SHP77 treated with DMSO at 0.1 percent for 48 hours (cell line): ENCODE measurements at places on chromosomes 3 and 15.

DNA sequence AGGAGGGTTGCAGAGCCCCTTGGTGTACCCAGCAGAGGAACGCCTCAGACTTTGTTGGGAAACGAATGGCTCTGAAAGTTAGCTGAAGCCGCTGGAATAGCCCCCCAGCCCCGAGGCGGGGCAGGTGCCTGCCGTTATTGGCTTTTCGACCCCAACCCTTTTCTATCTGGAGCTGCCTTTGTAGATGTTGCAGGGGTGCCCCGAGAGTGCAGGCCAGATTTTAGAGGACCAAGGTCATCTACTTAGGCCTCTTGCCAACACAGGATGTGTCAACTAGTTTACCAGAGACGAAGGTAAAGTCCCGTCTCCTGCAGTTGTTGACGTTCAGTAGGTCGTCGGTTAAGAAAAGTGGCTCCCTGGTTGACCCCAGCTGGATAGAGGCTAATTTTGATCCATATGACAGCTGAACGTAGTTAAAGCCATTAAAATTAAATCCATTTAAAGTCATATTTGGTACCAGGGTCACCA, 579 bp upstream of the UBE3A start:
- no peak for DNase-seq

- no peak for DNase-seq
Observed at GRCh38 chr3:141093971-141094684, 43.0 kb downstream of the SPSB4 start.

- DNase-seq: no peak
Observed at GRCh38 chr3:36546226-36546625, 165.9 kb downstream of the STAC start.

- no peak for DNase-seq
Observed at GRCh38 chr3:114550165-114550564, 256.3 kb downstream of the TIGIT start.

DNA sequence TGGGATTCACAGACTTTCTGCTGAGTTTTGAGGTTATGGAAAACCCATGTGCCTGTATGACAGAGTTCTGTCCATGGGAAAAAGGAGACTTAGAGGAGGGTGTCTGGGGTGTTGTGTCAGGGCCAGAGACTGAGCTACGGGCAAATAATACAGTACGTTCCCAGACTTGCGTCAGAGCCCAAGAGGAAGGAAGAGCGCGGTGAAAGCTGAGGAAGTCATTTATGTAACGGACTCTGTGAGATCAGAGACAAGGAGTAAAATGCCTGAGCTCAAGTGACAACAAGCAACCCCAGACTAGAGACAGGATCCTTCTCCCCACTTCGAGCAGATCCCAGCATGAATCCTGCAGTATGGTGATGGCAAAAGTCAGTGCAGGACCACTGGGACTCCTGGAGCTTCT, 368.6 kb upstream of the MCTP2 start:
- no peak for DNase-seq

GRCh38 chr15:79168922-79169456, 78.4 kb upstream of the RASGRF1 start:
- peak; percentile 26 for DNase-seq

DNA sequence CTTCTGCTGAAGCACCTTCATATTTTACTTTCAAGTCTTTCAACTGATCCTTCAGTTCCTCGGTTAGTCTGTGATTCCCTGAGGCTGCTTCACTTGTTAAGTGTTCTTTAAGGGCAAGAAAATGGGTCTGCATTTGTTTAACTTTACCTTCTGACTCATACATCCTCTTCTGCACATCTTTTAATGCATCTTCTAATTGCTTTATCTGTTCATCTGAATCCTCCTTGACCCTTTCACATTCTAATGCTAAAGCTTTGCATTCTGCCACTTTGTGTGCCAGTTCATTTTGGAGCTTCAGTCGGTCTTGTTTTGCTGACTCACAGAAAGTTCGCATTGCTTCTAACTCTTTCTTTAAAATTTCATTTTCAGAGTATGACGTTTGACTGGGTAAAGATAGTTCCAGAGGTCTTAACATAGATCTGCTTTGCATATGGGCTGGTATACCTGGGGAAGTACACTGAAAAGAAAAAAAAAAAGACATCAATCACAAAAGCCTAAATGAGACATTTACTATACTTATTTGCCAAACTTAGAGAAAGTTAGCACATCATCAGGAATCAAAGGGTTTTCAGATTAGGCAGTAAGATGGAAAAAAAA, 94.3 kb downstream of the UACA start:
- no peak for DNase-seq

- DNase-seq: no peak
Observed at GRCh38 chr3:188926111-188926510, 245.7 kb upstream of the TPRG1 start.

- DNase-seq: no peak
Observed at GRCh38 chr3:17040990-17041377, 156.2 kb downstream of the PLCL2 start.

DNA sequence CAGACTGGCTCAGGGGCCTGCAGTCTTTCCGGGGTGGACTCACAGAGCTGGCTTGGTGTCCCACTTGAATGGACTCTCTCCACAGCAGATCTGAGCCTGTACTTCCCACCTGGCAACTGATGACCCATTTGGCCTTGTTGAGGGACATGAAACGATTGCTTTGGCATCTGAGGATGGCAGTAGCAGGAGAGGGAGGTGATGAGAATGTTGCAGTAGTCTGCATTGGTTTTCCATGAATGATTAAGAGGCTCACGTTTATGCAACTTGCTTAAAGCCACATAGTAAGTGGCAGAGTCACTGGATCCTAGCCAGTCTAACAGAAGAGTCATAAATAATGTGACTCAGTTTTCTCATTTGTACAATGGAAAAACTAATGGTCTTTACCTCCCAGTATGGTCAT, 21.9 kb downstream of the IL20RB start:
- no peak for DNase-seq

GRCh38 chr3:126537730-126538281, 13.9 kb downstream of the CHST13 start:
- no peak for DNase-seq

DNA sequence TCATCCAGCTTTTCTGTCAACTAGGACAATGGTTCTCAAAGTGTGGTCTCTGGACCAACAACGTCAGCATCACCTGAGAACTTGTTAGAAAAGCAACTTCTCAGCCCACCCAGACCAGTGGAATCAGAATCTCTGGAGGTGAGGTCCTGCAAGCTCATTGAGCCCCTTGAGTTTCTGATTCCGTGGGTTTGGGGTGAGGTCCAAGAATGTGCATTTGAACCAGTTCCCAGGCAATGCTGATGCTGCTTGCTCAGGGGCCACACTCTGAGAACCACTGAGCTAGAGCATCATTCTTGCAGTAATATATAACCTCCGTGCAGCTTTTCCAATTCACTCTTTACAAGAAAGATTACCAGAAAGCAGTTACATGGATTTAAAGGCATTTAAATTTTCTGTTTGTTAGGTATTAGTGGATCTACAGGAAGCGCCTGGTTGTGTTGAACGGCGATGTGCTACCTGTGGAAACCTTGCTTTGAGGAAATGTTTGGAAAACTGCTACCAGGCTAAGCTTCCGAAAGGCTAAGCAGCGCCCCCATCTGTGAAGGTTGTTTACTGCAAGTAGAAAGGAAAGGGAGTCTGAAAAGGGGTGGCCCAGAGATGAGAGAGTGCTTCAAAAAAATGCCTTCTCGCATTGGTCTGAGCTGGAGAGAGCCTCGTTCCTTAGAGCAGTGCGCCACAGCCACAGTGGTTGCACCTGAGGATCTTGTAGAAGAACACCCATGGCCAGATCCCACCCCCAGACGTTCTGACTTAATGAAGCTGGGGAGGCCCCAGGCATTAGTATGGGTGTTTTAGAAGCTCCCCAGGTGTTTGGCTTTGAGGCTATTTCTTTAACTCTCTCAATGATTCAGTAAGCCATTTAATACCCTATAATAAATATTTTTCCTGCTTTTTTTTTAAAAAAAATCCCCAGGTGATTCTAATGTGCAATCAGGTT, 50.0 kb downstream of the RLBP1 start:
- DNase-seq: peak; percentile 20

GRCh38 chr3:121531269-121531668, 14.5 kb downstream of the POLQ start:
- DNase-seq: no peak

GRCh38 chr15:90365414-90366055, 13.5 kb downstream of the ZNF774 start:
- DNase-seq: no peak
